Progenitor cell of endocrine pancreas (in vitro differentiated cells): ENCODE measurements at places on chromosomes 4 and X. TPM values are rescaled to one million over a fixed set of nuclear protein-coding genes. Genes with fewer than 3 reads are reported as not detected.

DNA sequence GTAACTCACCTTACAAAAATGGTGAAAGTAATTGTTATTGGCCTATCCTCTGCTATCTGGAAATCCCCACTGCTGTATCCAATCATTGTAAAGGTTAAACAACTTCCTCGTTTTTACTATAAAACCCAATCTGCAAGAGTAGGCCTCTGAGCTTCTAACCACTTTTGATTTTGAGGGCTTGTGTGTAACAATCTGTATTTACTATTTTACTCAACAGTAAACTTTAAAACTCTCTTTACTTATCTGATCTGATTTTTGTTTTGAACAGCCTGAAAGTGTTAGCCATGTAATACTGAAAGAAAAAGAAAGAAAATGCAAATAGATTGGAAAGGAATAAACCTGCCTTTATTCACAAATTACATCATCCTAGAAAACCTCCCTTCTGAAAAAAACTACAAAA, 63.1 kb downstream of the SLC10A7 start:
- no peak for DNase-seq
- no peaks in the 10 kb centered on the region for H3K4me1 ChIP-seq
- H3K27ac ChIP-seq: no peak overlapping the region
- no peaks in the 10 kb centered on the region for H3K36me3 ChIP-seq
- H3K27me3 ChIP-seq: no peaks in the 10 kb centered on the region

GRCh38 chrX:21770631-21771321, 12.9 kb upstream of the SMPX start:
- H3K4me3 ChIP-seq: no peak overlapping the region
- no peaks in the 10 kb centered on the region for H3K27me3 ChIP-seq
- DNase-seq: no peak
- H3K36me3 ChIP-seq: no peaks in the 10 kb centered on the region
- H3K4me1 ChIP-seq: peaks cover 2% of the 10 kb centered on the region

DNA sequence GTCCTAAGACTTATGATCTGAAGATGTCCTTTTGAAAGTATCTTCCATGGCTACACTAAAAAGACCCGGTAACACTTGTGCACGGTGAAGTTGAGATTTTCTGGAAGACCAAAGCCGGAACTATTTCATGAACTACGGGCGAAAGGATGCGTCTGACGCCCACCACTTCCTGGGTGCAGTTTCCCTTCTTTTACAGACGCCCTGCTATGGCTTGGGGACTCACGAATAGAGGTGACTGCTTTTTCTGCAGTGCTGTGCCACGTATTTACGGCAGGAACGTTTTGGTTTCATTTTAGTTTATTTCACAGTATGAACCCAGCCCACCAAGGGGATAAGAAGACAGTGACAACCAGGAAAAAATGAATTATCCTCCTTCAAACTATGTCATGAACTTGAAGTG, 180.4 kb downstream of the AFAP1 start:
- H3K27me3 ChIP-seq: no peaks in the 10 kb centered on the region
- no peak for DNase-seq
- no peak overlapping the region for H3K27ac ChIP-seq
- no peak overlapping the region for H3K4me3 ChIP-seq

DNA sequence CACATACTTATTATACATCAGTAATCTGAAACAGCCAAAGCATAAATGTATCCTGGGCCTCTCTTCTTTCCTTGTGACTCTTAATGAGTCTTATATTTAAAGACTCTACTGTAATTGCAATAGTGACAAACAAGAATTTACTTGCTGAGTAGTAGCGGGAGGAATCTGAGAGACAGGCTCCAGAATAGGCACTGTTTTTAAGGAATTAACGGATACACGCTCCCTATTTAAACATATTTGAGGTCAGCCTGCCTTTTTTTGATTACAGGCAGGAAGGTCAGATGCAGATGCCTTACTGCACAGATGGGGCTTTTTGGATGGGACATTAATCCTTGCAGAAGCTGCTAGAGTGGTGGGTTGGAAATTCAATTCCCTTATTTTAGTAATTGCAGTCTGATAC, 196.3 kb upstream of the ANXA3 start:
- peaks cover 8% of the 10 kb centered on the region for H3K36me3 ChIP-seq
- H3K27me3 ChIP-seq: no peaks in the 10 kb centered on the region
- no peak overlapping the region for H3K27ac ChIP-seq
- no peak overlapping the region for H3K4me3 ChIP-seq
- H3K4me1 ChIP-seq: peaks cover 6% of the 10 kb centered on the region
- no peak for DNase-seq

DNA sequence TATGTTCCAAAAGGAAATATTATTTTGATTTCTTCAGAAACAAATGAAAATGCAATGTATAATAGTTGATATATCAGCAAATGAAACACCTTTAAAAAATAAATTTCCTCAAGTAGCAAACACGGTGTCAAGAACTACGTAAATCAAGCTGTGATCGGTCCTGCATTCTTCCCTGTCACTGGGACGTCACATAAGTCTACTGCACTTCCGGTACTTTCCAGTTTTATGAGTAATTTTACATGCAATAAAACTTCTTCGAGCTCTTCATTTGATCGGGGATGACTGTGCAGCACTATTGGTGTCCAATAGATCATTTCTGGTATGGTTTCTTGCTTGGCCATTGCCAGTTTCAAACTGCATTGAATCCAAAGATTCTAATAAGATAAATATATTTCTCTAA, 114.0 kb upstream of the VEGFC start:
- no peak overlapping the region for H3K4me3 ChIP-seq
- H3K27ac ChIP-seq: no peak overlapping the region
- no peaks in the 10 kb centered on the region for H3K36me3 ChIP-seq

DNA sequence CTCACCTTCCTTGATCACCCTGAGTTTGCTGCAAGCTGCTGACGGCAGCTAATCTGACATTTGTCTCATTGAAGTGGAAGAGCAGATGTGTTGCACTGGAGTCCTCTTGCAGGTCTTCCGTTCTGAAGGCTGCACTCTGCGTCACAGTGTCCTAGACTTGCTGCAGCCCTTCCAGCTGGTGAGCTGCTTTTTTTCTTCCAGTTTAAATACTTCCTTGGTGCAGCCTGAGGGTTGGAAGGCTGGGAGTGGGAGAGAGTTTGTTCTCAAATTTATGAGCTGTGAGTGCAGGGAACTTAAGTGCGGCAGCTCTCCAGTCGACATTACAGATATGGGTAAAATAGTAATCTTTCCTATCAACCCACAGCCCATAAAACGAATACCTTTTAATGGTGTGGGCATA, 303.6 kb upstream of the FAT1 start:
- no peaks in the 10 kb centered on the region for H3K27me3 ChIP-seq
- no peak for DNase-seq
- no peak overlapping the region for H3K27ac ChIP-seq
- no peaks in the 10 kb centered on the region for H3K4me1 ChIP-seq
- H3K4me3 ChIP-seq: no peak overlapping the region
- H3K36me3 ChIP-seq: no peaks in the 10 kb centered on the region

DNA sequence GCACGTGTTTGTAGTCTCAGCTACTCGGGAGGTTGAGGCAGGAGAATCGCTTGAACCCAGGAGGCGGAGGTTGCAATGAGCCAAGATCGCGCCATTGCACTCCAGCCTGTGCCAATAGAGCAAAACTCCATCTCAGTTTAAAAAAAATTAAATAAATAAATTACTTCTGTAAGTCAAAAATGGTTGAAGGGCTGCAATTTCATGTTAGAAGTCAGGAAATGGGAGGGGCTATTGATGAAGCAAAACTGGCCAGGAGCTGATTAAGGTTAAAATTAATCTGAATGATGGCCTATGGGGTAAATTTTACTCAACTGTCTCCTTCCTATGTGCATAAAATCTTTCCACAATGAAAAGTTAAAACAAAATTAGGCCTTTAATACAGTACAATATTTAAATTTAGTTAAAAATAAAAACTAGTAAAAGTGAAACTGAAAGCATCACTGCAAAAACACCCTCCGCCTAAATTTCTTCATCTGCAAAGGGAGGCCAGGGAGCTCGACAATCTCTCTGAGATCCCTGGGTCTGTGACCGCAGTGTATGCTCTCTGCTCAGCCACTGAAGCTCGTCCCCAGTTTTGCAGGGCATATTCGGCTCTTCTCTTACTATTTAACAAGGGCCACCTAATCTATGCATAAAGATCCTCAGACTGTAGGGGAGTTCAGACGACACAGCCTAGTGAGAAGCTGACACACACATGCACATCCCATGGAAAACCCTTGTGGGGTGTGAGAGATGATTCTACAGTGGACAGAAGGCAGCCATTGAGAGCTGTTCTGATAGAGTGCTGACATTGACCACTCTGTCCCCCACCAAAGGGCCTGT, 57.2 kb downstream of the IRF2 start:
- H3K4me1 ChIP-seq: peaks cover 2% of the 10 kb centered on the region
- no peak overlapping the region for H3K4me3 ChIP-seq
- no peak overlapping the region for H3K27ac ChIP-seq
- peaks cover 21% of the 10 kb centered on the region for H3K36me3 ChIP-seq

GRCh38 chr4:145613566-145614232, 5.5 kb upstream of the MMAA start:
- H3K27me3 ChIP-seq: no peaks in the 10 kb centered on the region
- no peak for DNase-seq
- H3K4me3 ChIP-seq: no peak overlapping the region
- no peaks in the 10 kb centered on the region for H3K36me3 ChIP-seq
- peaks cover 4% of the 10 kb centered on the region for H3K4me1 ChIP-seq
- H3K27ac ChIP-seq: no peak overlapping the region

- no peak for DNase-seq
- no peak overlapping the region for H3K4me3 ChIP-seq
- H3K36me3 ChIP-seq: no peaks in the 10 kb centered on the region
- H3K27ac ChIP-seq: no peak overlapping the region
Observed at GRCh38 chr4:100113096-100113495, 77.2 kb downstream of the DDIT4L start.

UGT2A3 gene
- 0.67 TPM in 2 replicates for total RNA-seq

GRCh38 chr4:65437102-65437501, 233.2 kb downstream of the EPHA5 start:
- no peaks in the 10 kb centered on the region for H3K27me3 ChIP-seq
- no peaks in the 10 kb centered on the region for H3K36me3 ChIP-seq
- no peak overlapping the region for H3K27ac ChIP-seq

DNA sequence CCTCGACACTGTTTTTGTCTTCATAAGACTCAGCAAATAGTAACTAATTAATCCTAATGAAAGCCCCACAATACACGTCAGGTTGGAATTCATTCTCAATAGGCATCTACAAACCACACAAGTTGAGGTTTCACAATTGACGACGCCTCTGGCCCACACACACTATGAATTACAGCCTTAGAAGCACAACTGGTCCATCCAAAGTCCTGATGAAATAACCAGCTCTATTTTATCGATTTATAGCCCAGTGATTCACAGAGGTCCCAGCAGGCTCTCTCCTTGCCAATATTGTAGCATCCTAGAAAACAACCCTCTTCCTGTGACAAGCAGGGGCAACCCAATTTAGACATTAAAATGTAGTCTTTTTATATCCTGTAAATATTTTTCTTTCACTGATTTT, 112.1 kb downstream of the NR3C2 start:
- no peaks in the 10 kb centered on the region for H3K27me3 ChIP-seq
- H3K27ac ChIP-seq: no peak overlapping the region
- H3K4me1 ChIP-seq: peaks cover 4% of the 10 kb centered on the region
- no peak overlapping the region for H3K4me3 ChIP-seq
- no peak for DNase-seq
- H3K36me3 ChIP-seq: no peaks in the 10 kb centered on the region

- no peak for DNase-seq
- H3K27ac ChIP-seq: no peak overlapping the region
- no peaks in the 10 kb centered on the region for H3K27me3 ChIP-seq
- no peak overlapping the region for H3K4me3 ChIP-seq
- peaks cover 1% of the 10 kb centered on the region for H3K36me3 ChIP-seq
- H3K4me1 ChIP-seq: no peaks in the 10 kb centered on the region
Observed at GRCh38 chrX:1941321-1941720, 326.5 kb downstream of the ASMT start.

GRCh38 chr4:73730292-73730691, 10.1 kb upstream of the CXCL8 start:
- no peaks in the 10 kb centered on the region for H3K36me3 ChIP-seq
- H3K27me3 ChIP-seq: no peaks in the 10 kb centered on the region
- no peak overlapping the region for H3K27ac ChIP-seq
- H3K4me1 ChIP-seq: peaks cover 10% of the 10 kb centered on the region

DNA sequence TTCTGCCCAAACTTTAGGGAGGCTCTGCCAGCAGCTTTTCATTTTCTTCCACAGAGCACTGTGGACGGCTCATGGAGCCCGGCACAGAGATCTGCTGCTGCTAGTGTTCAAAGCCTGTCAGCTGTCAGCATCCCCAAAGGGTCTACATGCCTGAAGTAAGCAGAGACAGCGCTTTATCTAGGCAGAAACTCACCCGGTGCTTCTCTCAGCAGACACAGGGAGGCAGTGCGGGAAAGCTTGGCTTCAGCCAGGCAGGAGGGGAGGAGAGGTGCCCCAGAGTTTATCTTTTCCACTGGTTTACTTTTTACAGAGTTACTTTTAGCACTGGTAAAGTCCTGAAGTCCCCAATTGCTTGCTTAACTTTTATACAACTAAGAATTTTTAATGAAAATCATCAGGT, 339.3 kb downstream of the NKX6-1 start:
- H3K4me1 ChIP-seq: peaks cover 26% of the 10 kb centered on the region
- H3K27me3 ChIP-seq: peaks cover 1% of the 10 kb centered on the region
- no peak overlapping the region for H3K4me3 ChIP-seq
- no peak for DNase-seq

GRCh38 chrX:40088299-40088625, 9.5 kb downstream of the BCOR start:
- H3K27ac ChIP-seq: peak overlapping the region; percentile 59
- H3K27me3 ChIP-seq: peaks cover 21% of the 10 kb centered on the region
- H3K4me1 ChIP-seq: peaks cover 58% of the 10 kb centered on the region
- DNase-seq: no peak

DNA sequence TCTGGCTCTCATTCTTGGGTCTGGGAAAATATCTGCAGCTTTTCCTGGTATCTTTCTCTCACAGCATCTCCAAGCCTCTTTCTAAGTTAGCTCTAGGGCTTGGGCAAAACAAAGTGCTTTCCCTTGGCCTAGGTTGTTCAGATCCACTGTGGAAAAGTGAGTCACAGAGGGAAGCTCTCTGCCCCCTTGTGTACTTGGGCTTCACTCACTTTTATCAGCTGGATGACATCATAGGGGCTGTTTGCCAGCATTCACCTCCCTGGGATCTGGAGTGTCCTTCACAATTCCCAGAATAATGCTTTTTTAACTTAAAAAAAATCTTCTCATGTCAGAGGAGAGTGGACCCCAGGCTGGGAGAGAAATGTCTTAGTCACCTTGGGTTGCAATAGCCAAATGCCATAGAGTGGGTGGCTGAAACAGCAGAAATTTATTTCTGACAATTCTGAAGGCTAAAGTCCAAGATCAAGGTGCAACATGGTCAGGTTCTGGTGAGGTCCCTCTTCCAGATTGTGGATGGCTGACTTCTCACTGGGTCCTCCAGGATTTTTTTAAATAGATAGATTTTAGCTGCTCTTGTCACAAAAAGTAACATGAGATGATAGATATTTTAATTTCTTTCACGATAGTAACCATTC, 247.8 kb downstream of the SH2D1A start:
- H3K4me3 ChIP-seq: no peak overlapping the region
- no peak for DNase-seq
- peak overlapping the region; percentile 67 for H3K27ac ChIP-seq
- no peaks in the 10 kb centered on the region for H3K36me3 ChIP-seq
- H3K4me1 ChIP-seq: peaks cover 2% of the 10 kb centered on the region
- H3K27me3 ChIP-seq: no peaks in the 10 kb centered on the region
